Right cardiac atrium (tissue), 5 donors: ENCODE measurements at places on chromosomes 2 and 18.

- DNase-seq, result no peak
These were observed 60.3 kb upstream of the LMAN1 start for GRCh38 chr18:59419386-59419785.

DNA sequence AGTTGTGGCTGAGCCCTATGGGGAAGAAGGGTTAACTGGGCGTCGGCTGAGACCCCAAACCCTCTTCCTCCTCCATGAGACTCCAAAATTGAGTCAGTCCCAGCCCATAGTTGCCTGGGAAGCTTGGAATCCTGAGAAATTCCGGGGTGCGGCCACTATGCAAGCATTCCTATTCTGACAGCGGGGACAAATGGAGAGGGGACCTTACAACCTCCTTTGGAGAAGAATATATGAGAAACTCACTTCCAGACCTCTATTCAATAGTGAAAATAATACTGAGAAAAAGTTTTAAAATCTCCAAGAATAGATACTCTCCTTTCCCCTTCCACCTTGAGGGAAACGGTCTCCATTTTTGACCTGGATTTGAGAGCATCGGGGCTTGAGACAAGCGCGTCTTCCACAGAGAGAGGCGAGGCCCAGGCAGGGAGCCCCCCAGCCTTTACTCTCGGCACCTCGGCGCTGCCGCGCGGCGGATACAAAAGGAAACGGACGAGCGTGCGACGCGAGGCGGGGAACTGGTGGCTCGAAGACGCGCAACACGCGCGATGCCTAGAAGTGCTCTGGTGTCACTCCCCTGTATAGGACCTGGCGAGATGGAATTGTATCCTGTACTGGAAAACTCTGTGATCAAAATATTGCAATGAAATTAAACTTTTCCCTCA lies 11.1 kb downstream of the NR4A2 start:
- DNase-seq, result peak; percentile 74

- DNase-seq, result no peak
These were observed 1.3 kb downstream of the ERICH2 start for GRCh38 chr2:170771421-170771937.

- DNase-seq, result no peak
These were observed 167.3 kb upstream of the CYRIA start for GRCh38 chr2:16832910-16833309.
